ENCODE measurements at places on chromosomes 11 and 22.

GRCh38 chr11:35087648-35088047, 51.3 kb upstream of the CD44 start:
- DNase-seq, result no peak

GRCh38 chr11:134712228-134713145, 300.4 kb upstream of the B3GAT1 start:
- no peak for DNase-seq

DNA sequence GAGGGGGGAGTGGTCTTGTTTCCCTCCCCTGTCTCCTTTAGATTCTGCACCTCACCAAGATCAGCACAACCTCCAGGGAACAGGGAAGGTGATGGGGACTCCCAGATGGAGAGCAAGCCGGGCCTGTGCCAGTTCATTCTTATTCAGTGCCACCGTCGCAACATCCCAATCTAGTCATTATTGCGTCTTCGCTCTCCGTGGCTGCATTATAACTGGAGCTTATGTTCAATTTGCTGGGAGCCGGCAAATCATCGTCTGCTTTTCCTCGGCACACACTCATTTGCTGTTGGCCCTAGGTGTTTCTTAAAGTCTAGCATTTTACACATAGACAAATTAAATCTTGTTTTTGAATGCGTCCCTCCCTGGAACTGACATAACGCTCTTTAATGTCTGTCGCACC, 1269.7 kb downstream of the BRD1 start:
- no peak for DNase-seq

- DNase-seq, result no peak
Observed at GRCh38 chr22:36590441-36591056, 61.6 kb upstream of the EIF3D start.

- no peak for DNase-seq
Observed at GRCh38 chr11:89498845-89499448, 7.8 kb upstream of the NOX4 start.

DNA sequence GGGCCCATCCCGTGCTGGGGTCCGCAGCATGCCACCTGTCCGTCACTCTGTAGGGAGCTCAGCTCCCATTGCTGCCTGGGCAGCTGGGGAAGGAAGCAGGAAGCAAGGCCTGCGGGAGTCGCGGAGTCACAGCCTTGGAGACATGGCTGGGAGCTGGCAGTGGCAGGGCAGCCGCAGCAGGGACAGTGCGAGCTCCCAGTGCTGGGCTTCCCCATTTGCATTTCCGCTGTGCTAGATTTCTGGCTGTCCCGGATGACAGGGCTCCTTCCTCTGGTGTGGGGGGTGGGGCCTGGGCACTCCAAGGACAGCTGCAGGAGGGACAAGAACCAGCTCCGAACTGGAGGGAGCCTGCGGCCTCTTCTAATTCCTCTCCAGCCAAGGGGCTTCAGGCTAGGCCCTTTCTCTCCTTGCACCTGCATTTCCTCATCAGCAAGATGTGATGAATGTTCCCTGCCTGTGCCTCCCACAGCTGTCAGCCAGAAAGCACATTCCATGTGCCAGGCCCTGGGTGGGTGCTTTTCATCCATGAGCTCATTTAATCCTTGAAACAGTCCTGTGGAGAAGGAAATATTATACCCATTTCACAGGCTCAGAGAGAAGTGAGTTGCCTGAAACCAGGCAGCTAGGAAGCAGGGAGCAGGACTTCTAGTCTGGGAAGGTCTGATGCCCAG, 48.0 kb downstream of the MYO7A start:
- no peak for DNase-seq

- no peak for DNase-seq
Observed at GRCh38 chr11:91066456-91067047, 843.7 kb upstream of the CHORDC1 start.

GRCh38 chr11:48036466-48036865, 56.1 kb downstream of the PTPRJ start:
- DNase-seq, result no peak

- DNase-seq, result no peak
Observed at GRCh38 chr11:113779496-113779895, at the start of gene CLDN25. TSS of gene CLDN25 (plus strand) at chr11:113779796. CDS start at chr11:113779796, 0 bp downstream.

- DNase-seq, result no peak
Observed at GRCh38 chr11:119421941-119422808, 797 bp downstream of the THY1 start.

- DNase-seq, result no peak
Observed at GRCh38 chr11:95557376-95557775, 232.2 kb downstream of the FAM76B start.

DNA sequence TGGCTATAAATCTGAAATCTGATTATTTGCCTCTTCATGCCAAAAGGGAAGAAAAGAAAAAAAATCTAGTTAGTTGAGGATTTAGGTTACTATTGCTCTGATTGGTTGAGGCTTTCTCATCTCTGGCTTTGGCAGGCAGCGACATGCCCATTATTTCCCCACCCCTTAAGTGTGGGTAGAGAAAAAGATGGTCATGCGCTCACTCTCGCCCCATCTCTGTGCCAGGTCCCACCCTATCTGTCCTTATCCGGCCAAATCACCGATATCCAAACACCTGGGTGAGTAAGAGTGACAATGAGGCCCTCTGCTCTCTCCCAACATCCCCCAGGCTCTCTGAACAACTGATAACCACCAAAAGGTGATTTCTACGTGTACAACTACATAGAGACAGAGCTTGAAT, 31.2 kb upstream of the SNX19 start:
- no peak for DNase-seq

GRCh38 chr11:47184711-47185304, 1.4 kb downstream of the PACSIN3 start:
- DNase-seq, result no peak

GRCh38 chr22:46040471-46041465, 63.8 kb upstream of the WNT7B start:
- no peak for DNase-seq

GRCh38 chr22:20656902-20657836, 116.7 kb upstream of the SERPIND1 start:
- no peak for DNase-seq

GRCh38 chr11:13114566-13115379, 105.7 kb downstream of the RASSF10 start:
- peak; percentile 63 for DNase-seq

GRCh38 chr11:102989379-102990047, 34.0 kb upstream of the MMP13 start:
- DNase-seq, result no peak

DNA sequence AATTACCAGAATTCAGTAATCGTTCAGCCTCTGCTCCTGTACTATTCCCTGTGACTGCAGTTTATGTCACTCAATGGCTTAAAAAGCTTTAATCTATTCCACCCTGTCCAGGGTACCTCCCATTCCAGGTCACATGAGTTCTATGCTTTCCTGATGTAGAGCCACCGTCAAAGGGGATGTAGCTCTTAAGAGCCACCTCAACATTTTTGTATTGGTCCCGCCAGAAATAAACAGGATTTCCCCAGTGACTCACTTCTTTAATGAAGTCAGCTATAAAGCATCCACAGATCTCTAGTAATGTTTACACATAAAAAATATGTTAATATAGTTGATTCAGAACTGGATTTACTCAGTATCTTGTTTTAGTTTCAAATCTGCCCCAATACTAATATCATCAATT, 1.3 kb upstream of the OR8D1 start:
- DNase-seq, result no peak

DNA sequence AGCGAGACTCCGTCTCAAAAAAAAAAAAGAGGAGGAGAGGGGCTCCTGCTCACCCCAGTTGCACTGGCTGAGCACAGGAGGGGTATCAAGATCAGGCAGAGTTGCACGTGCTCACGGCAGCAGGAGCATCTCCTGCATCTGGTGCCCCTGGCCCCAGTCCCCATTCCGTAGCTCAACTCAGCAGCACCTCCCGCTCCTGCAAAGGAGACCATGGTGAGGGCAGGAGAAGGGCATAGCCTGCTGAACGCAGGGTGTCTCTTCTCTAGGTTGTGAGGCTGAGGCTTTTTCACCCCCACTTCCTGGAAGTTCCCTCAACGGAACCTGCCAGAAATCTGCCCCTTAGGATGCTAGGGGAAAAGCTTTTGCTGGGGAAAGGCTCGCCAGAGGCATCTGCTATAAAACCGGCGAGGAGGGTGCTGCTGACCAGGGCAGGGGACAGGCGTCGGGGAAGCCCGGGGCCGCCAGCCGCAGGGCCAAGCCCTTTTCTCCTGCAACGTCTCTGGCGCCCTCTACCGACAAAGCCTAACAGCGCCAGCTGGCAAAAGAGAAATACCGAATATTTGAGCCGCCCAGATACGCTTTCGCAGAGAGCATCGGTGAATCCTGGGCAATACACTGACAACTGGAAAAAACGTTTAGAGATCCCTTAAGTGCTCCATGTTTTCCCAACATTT, 1.0 kb upstream of the PPP6R2 start:
- DNase-seq, result peak; percentile 83

- no peak for DNase-seq
Observed at GRCh38 chr22:45997077-45997776, 20.3 kb upstream of the WNT7B start.

DNA sequence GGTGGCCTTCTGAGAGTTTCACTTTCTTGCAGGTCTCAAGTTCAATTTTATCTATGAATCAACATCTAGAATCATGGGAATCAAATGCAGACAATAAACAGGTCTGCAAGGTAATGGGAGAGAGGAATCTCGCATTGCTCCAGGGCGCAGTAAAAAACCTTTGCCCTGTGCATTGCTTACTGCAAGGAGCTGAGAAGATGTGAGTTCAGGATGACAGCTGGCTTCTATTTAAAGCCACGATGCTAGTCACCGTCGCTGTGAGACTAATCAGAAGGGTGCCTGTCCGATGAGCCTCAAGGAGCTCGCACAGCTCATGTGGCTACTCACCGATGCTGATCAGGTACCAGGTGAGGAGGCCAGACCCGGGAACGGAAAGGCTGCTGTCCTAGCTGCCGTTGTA, 30.2 kb upstream of the APOA1 start:
- no peak for DNase-seq

GRCh38 chr11:35029979-35030682, 108.8 kb upstream of the CD44 start:
- DNase-seq, result peak; percentile 65

DNA sequence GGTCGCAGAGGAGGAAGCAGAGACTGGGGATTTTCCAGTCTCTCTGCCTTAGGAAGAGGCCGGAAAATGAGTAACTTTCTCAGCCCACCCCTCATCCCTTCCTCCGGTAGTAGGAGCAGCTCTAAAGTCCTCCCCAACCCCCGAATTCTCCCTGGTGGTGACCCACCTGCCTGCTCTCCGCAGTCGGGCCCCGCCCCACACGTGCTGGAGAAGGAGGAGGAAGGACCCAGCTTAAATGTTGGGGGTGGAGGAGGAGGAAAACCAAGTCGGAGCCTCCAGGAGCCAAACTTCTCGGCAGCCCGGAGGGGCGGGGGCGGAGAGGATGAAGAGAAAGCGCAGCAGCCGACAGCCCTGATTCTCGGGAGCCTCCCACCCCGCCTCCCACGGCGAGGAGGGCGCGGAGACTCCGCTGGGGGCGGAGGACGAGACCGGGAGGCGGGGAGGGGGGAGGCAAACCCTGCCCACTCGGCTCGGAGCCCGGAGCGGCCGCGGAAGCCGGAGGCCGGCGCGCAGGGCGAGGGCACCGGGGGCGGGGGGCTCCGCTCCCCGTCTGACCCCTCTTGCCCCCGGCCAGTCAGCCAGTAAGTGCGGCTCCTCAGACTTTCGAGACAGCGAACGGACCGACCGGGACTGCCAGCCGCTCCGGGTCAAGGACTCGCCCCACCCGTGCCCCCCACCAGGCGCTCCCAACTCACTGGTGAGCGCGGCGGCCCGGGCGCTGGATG, at the start of gene TPBGL:
TSS of gene TPBGL (plus strand) at position 464 of the 725 bp plus-strand sequence. CDS start 276 bp downstream, outside the sequence.
- DNase-seq, result no peak

DNA sequence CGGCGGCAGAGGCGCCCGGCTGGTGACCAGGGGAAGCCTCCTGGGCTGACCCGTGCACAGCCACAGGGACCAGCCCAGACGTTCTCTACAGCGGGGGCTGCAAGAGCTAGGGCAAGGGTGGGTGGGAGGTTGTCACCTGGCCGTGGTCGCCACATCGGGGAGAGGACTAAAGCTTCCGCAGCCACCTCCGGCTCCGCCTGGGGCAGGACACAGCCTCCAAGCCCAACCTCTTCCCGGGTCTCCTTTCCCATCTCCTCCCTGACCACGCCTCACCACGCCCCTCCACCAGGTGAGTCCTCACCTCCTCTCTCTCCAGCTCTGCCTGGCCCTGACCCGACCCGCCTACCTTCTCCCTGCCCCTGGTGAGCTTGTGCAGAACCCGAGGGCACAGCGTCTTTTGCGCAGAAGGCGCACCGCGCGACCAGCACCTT, 75.9 kb upstream of the LMO1 start:
- no peak for DNase-seq

GRCh38 chr11:61417670-61418069, 12.1 kb downstream of the CPSF7 start:
- peak; percentile 59 for DNase-seq

DNA sequence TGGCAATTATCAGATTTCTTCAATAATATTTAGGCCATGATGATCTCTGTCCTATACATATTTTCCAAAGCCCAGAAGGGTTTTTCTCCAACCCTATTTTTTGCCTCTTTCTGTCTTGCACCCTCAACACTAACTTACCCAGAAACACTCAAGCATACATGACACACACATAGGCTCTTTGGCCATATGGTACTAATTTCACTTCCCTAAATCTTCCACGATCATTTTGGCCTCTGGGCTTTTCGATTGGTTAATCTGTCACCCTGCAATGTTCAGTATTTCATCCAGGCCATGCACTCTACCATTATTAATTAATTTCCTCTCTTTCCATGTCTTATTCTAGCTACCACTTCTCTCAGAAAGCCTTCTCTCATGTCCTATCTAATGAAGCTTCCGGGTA, 59.8 kb downstream of the LUZP2 start:
- no peak for DNase-seq

- DNase-seq, result no peak
Observed at GRCh38 chr11:92846491-92847125, 122.8 kb upstream of the MTNR1B start.

DNA sequence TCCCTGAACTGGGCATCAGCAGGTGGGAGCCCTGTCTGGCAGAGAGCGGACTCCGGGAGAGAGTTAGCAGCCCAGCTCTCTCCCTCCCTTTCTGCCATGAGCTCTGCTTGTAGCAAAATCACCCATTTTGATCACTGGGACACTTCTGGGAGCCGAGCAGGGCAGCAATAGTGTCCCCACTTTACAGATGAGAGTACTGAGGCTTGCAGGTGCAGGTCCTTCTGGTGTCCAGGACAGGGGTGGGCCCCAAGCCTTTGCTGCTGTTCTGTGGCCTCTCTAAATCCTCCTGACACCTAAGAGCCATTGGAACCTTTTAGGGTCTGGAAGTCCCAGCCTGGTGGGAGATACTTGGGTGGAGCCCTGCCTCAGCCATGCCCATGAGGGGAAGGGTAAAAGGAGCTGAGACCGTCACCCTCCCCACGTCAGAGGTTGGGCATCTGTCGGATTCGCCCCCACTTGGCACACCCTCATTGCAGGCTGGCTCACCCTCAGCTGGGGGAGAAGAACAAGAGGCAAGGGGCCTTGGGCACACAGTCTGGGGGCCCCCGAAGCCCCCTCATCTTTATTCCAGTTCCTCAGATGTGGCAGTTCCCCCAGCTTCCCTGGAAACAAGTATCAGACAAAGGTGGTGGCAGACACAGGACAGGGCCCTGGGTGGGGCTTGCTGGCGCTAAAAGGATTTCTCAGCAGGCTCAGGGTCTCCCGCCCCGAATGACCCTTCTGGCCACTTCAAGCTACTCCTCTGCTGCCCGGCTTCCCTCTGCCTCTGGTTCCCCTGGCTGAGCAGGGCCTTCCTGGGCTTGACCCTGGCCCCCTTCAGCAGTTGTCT, 4.5 kb downstream of the RIN1 start:
- DNase-seq, result no peak
